ENCODE measurements at places on chromosomes 1 and 21.

DNA sequence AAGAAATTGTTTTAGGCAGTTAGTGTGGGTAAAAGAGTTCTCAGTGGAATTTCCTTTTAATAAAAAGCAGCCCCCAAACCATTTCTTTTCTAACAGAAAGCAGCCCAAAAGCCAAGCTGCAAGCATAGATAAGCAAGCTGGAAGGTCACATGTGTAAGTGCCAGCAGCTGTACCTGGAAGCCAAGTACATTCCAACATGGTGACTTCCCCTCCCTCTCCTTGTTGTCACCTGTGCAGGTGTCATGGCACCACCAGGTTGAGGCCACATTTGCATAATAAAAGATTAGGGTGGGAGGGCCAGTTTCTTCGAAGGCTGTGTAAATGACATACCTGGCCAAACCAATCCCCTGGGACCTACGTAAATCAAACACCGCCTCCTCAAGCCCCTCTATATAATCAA lies 240.3 kb upstream of the RAB4A start:
- DNase-seq = no peak

GRCh38 chr1:32521165-32521564 lies 18.1 kb upstream of the ZBTB8A start:
- no peak for DNase-seq

DNA sequence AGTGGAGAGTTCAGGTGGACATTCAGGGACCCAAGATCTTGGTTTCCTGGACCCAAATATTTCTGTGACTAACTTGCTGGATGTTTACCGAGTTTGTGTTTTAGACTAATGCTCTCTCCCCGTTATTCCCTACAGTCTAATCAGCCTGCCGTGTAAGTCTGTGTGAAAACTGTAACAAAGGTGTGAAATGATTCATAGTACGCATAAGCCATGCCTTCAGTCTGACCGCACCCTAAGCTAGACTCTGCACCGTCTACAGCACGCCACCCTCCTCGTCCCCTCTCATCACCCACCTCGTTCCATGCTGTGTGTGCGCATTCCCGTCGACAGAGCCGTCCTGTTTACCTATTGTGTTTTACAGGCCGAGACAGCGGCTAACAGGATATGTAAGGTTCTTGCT lies 50.5 kb downstream of the ACTN2 start:
- DNase-seq = no peak

GRCh38 chr1:156721131-156721530 lies 7.1 kb upstream of the METTL25B start:
- no peak for DNase-seq

DNA sequence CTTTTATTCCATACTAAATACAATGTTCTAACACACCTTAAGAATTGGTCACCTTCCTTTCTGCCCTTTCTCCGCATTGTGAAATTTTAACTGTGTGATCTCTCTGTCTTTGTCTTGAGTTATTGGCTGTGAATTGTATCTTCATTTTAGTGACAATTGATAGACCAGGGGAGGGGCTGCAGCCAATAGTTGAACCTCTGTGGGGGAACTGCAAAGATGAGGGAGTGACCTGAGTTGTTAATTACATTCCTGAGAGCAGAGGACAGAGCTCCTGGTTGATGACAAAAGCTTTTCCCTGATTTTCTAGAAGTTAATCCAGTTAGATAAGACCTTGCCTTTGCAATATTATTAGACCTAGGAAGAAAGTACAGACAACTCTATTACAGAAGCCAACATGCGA lies 1535.7 kb downstream of the BRINP3 start:
- DNase-seq = no peak

GRCh38 chr1:195715652-195716051 lies 892.6 kb downstream of the KCNT2 start:
- DNase-seq = no peak

- DNase-seq = no peak
Observed at GRCh38 chr1:209880031-209880430, 52.3 kb downstream of the UTP25 start.

- DNase-seq = no peak
Observed at GRCh38 chr1:248821101-248821500, 4.6 kb downstream of the SH3BP5L start.

DNA sequence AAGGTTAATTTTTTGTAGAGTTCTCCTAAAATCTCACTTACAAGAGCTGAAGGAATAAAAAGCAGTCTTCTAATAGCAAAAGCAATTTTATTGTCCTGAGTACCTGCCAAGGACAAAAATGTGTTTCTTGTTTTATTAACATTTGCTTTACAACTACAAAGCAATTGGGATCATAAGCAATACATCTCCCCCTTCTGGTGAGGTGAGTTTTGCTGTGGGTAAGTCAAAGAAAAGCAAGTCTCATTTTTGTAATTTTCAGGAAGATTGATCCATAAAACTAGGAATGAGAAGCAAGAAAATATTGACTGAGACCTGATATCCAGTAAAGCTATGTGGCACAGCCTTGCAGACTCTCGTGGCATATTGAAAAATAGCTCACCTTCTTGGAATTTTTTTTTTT lies 2162.7 kb downstream of the NCAM2 start:
- DNase-seq = no peak

DNA sequence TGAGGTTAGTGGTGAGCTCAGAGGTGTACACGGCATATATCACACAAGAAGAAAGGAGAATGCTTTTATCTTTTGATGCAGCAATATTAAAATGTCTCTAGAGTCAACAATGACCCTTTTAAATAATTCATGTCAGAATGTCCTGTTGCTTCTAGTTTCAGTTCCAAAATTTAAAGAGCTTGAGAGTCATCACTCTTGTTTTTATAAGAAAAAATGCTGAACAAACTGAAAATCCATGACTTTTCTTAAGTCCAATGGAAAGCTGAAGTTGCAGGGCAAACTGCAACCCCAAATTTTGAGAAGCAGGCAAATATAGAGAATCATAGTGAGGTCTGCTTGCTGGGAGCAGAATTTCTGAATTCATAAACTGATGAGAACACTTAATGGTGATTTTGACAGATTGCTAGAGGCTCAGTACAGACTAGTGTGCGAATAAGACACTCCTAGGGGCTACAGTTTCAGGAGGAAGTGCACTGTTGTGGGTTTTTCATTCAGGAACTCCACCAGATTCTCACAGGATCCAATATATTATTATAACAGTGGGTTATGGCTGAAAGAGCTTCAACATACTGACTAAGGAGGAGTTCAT lies 135.1 kb downstream of the CLIC6 start:
- no peak for DNase-seq

- DNase-seq = no peak
Observed at GRCh38 chr1:192941722-192942411, 117.3 kb downstream of the UCHL5 start.

Data from activated effector memory CD4-positive, alpha-beta T cell treated with Interleukin-2 at 50 U/mL for 16 hours (primary cell).